ENCODE measurements at places on chromosomes 6 and 20. TPM values are rescaled to one million over a fixed set of nuclear protein-coding genes. Genes with fewer than 3 reads are reported as not detected.

STMND1 gene
- 0.05 TPM for polyA plus RNA-seq

BPI gene
- 0.69 TPM for polyA plus RNA-seq

TFAP2C gene
- 4.4 TPM for polyA plus RNA-seq

LST1 gene
- polyA plus RNA-seq, result 0.18 TPM

TNNC2 gene
- polyA plus RNA-seq, result 0.81 TPM

SIRPD gene
- not detected for polyA plus RNA-seq

CAGE1 gene
- not detected for polyA plus RNA-seq

FABP7 gene
- polyA plus RNA-seq, result not detected

- no peak for DNase-seq
Observed at GRCh38 chr6:42293386-42293977, 75.8 kb upstream of the MRPS10 start.

DNA sequence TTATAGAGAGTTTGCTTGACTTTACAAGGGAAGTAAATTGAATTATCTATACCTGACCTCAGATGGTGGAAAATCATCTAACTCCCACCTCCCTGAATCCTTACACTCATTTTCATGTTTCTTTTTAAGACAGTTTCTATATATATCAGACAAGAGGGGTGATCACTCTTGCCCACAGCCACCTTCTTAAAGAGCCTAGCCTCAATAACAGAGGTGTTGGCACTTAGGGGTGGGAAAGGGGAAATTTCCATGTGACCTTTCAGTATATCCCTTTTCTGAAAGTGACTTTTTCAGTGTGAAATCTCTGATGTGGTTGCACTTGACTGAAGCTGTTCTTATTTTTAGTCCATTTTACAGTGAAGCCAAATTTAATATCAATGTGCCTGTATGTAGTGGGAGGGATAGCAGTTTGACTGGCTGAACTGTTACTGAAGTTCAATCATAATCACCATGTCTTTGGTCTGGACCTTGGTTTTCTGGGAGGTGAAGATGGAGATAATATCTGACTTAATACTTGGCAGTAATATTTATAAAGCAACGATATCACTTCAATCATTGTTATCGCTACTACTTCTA, 141.3 kb downstream of the MAP3K7 start:
- no peak for DNase-seq

GRCh38 chr6:39876111-39876510, 58.2 kb downstream of the MOCS1 start:
- DNase-seq, result no peak

DNA sequence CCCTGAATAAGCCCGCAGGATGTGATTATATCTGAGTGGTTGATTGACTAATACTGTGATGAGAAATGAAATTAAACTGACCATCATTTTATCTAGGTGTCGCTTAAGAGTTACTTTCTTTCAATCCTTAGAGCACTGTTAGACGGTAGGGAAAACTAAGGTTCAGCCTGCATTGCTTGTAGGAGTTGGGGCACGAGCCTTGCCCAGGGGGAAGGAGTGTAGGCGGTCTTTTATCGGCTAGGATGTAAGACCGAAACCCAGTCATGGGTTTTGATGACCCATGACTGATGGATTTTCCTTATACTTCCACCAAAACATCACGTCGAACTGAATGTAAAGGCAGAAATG, 392 bp upstream of the TASP1 start:
- no peak for DNase-seq

DNA sequence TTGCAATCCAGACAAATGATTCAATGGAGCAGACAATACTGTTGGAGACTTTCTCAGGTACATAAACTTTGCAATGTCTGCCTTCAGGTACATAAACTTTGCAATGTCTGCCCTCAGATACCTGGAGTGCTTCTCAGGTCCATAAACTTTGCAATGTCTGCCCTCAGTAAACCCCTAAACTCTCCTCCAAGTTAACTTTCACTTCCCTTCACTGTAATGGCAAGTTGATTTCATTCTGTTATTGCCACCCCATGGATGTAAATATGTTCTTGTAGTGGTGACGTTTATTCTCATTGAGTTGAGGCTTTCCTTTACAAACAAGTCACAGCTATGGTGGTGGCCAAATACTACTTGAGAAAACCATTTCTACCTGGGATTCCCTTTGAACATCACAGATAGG, 338.8 kb downstream of the EPM2A start:
- DNase-seq, result no peak

GRCh38 chr6:26054781-26055718, 32.2 kb upstream of the HFE start:
- peak; percentile 93 for DNase-seq

GRCh38 chr6:142225115-142225514, 76.7 kb upstream of the ADGRG6 start:
- no peak for DNase-seq

- no peak for DNase-seq
Observed at GRCh38 chr6:160421854-160422253, 73.7 kb downstream of the SLC22A3 start.

- DNase-seq, result no peak
Observed at GRCh38 chr20:23744817-23745216, 5.9 kb downstream of the CST1 start.

- DNase-seq, result no peak
Observed at GRCh38 chr20:64069209-64069613, 6.2 kb downstream of the TCEA2 start.

DNA sequence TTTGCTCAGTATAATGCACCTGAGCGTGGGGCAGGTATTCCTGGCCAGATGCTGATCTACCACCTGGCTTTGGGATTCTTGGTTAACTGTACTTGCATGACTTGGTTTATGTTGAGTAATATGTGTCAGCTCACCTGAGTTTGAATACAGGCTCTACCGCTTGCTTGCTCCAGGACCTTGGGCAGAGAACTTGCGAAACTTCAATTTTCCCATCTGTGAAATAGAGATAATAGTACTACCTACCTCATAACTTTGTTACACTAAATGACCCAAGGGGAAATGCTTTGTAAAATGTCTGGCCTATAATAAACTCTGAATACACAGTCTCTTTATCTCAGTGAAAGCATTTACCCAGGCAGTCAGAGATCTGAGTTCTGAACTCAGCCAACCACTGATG, 51.8 kb downstream of the SCAND1 start:
- DNase-seq, result no peak

- DNase-seq, result no peak
Observed at GRCh38 chr20:50980851-50981713, 22.5 kb downstream of the MOCS3 start.

GRCh38 chr6:98832284-98833056, 1.9 kb upstream of the POU3F2 start:
- DNase-seq, result peak; percentile 11

GRCh38 chr20:31974951-31975487, 7.1 kb downstream of the XKR7 start:
- no peak for DNase-seq

GRCh38 chr20:46683011-46683667, 6.1 kb downstream of the TP53RK start:
- DNase-seq, result no peak

DNA sequence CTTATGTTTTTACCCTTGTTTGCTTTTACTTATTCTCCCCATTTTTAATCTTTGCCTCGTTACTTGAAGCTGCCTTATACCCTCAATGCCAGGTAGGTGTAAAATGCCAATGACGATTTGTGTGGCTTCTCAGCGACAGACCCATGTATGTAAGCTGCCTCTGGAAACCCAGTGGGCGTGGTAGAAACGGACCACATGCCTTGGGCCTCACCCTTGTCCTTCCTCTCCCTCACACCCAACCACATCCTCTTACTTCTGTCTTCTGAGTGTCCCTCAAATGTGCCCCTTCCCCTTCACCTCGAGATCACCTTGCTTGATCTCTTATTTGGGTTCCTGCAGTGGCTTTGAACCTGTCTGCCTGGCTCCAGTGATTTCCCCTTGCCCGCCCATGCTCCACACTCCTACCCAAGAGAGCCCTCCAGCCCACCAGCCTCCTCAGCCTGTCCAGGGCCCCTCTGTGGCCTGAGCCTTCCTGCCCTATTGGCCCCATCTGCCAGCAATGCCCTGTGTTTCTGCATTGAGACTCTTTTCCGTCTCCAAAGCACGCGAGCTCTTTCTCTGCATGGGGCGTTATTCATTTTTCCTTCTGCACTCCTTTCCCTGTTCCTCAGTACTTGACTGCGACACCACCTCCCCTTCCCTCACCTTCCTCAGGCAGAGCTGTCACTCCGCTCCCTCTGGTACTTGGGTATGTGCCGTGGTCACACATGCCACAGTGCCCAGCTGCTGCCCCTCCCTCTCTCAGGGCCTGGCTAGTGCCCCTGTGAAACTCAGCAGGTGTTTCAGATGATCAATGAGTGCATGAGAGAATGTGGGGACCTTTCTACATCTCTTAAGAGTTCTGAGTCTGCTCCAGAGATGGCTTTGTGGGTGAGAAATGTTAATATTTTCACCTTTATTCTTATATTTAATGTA, 115.4 kb downstream of the SLX4IP start:
- no peak for DNase-seq

DNA sequence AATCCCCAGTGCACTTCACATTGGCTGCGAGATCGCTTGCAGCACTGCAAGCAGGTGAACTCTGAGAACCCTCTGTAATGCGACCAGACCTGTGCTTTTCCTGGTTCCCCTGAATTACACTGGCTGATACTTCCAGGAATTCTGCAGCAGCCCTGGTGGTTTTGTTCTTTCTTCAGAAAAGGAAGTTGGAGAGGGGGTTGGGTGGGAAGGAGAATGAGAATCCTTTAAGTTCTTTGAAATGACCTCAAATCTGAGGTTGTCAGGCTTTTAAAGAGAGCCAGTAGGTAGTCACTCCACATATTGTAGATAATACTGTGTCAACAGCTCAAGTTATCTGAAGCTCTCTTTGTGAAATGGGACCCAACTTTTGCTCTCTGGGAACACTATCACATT, 62.4 kb downstream of the GCNT2 start:
- no peak for DNase-seq

- DNase-seq, result no peak
Observed at GRCh38 chr6:47701363-47701762, 3.0 kb downstream of the ADGRF4 start.

DNA sequence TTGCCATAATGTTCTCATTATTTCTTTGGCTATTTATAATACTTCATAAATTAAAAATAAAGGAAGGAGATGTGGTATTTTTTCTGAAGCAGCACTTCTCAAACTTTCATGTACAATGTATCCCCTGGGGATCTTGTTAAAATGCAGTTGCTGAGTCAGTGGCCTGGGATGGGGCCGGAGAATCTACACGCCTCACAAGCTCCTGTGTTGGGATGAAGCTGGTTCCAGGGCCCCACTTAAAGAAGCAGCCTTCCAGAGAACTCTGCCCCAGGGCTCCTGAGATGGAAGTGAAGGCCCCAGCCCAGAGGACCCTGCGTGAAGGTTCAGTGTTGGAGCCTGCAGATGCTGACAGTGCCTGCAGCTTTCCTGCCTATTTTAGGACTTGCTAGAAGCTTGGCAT, 40.1 kb upstream of the SLC23A2 start:
- DNase-seq, result no peak

GRCh38 chr20:13819885-13820645, 35.2 kb downstream of the NDUFAF5 start:
- peak; percentile 19 for DNase-seq

DNA sequence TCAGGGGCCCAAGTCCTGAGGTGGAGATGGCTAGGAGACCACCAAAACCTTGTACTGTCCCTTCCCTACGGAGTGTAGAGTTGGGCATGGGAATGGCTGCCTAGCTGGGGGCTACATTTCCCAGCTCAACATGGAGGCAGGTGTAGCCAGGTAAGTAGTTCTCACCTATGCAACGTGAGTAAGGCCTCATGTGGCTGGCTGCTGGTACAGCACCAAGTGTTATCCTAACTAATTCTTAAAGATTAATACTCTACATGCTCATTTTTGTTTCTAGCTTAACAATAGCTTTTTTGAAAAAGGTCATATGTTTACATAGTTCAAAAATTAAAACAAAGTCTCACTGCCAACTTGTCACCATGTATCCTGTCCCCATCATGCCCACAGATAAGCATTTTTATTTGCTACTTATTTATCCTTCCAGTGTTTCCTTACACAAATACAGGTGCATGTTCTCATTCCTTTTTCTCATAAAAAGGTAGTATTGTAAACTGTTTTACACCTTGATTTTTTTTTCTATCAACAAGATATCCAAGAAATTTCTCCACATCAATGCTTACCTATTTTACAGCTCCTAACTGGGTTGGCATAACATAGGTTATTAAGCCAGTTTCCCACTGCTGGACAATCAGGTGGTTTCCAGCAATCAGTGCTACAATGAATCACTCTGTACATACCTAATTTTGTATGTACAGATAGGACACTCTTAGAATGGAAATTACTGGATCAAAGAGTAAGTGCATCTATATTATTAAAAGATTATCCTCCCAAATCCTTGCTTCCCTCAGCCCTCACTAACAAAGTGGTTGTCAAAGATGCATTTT, 25.5 kb downstream of the ABHD12 start:
- no peak for DNase-seq

DNA sequence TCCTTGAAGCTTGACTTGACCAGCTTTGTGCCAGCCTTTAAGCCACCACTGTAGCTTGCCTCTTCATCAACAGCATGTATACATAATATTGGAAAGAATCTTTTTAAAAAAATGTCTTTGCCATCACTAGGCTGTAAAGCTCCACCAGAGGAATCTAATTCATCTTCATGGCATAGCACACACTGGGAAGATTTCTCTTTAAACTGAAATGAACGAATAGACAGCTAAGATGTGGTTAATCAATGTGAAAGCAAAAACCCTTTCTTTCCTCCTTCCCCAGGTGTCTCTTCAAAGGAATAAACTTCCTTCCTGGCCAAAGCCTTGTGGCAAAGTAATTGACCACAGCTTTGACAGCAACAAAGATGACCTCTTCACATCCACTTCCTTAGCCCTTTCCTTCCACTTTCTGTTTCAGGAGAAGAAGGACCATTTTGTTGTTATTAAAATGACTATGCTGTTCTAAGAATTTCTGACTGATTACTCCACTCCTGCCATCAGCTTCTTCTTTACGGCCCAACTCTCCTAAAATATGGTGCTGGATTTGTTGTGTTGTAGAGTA, 428.7 kb upstream of the SOX4 start:
- DNase-seq, result no peak

GRCh38 chr6:167122041-167122826, 662 bp upstream of the CCR6 start:
- DNase-seq, result no peak

- DNase-seq, result no peak
Observed at GRCh38 chr6:11722805-11723631, 55.6 kb downstream of the ADTRP start.

- DNase-seq, result peak; percentile 14
Observed at GRCh38 chr6:18101271-18101670, 21.2 kb downstream of the NHLRC1 start.
